Activated CD8-positive, alpha-beta T cell treated with anti-CD3 and anti-CD28 coated beads, Interleukin-2, amount 10 ng/mL, durations not matched to agents 7 days and 5 days (primary cell): ENCODE measurements at places on chromosomes 1 and 21.

DNA sequence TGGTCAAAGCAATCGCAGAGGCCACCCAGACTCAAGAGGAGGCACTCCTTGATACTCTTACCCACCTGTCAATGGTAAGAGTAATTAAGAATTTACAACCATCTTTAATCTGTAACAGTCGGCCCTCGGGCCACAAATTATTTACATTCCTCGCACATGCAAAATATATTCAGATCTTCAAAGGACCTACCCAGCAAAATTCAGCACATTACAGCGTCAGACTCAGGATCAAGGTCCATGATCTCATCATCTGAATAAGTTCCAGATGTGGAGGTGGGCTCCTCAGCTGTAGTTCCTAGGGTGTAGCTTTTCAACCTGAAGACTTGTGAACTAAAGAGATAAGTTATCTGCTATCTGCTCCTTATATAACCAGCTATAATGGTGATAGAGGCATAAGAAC is 17.1 kb upstream of the RNF11 start:
- no peak for DNase-seq

DNA sequence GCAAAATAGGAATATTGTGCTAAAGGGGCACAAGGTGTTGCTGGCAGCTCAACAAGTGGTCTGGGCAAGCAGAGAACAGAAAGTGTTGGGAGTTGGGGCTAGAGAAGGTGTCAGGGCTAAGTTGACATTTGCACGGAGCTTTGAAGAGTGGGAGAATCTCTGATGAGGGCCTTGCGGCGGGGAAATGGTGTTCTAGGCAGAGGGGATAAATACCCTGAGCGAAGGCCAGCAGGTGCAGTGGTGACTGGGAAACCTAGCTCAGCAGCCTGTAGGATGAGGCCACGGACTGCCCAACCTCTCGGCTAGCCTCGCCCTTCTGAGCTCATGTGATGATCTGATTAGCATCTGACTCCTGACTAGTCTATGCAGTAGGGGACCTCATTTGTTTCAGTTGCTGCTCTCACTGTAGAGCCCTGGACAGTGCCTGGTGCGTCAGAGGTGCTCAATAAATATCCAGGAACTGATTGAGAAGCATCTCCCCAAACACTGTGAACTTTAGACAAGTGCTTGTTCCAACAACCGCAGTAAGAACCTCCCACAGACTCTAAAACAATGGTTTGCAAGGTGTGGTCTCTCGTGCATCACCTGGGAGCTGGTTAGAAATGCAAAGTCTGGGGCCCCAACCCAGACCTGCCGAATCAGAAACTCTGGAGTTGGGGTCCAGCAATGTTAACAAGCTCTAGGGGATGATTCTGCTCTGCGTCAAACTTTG is 1.0 kb upstream of the FOXO6 start:
- no peak for DNase-seq

DNA sequence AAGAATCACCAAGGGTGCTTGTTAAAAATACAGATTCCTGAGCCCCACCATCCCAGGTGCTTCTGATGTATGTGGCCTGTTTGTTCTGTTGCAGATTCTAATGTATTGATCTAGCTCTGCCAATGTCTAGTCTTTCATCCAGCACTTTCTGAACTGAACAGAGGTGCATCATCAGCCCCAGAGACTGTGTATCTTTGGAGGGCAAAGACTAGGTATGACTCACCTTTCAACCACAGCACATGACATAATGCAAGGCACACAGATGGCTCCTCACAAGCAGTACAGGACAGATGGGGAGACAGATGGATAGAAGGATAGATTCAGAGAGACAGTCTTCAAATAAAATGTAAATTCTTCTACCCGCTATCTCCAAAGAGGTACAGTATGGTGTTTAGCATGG is 32.3 kb downstream of the CD58 start:
- DNase-seq = peak; percentile 62

GRCh38 chr21:45439901-45440461 is 35.0 kb downstream of the COL18A1 start:
- no peak for DNase-seq

DNA sequence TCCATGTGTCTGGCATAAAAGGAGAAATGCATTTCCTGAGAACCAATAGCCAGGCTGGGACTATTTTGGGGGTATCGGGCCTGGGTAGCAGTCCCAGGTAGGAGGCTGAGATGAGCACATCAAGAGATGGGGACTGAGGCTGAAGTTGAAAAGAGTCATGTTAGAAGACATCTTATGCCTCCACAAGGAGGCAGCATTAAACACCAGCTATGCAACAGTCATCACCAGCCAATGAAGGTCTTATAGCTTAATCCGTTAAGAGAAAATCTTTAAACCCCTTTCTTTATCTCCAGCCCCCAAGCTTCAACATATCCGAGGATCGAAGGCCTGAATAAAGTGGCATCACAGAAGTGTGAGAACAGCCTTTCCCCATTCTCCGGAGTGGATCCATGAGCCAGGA is 640.7 kb upstream of the PTBP2 start:
- DNase-seq = no peak

DNA sequence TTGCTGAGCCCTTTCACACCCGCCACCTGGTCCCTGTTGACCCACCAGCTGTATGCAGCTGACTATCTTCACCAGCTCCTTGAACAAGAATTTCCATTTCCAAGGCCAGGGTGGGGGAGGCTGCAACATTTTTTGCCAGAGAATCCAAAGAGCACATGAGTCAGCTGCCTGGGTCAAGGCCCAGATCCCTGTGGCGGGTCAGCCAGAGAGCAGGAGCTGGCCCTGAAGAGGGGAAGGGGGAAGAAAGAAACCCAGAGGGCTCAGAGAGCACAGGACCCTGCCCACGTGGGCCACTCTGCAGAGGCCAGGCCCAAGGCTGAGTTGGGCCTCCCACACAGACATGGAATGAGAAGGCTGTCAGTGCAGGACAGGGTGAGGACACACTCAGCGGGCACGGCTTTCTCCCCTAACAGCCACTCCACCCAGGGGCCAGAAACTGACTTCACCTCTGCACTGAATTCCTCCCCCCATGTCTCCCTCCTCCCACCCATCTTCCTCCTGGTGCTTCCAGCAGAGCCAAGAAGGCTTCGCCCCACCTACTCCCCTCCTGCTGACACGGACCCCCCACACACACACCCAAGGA is 28.9 kb downstream of the S100A6 start:
- DNase-seq = no peak

DNA sequence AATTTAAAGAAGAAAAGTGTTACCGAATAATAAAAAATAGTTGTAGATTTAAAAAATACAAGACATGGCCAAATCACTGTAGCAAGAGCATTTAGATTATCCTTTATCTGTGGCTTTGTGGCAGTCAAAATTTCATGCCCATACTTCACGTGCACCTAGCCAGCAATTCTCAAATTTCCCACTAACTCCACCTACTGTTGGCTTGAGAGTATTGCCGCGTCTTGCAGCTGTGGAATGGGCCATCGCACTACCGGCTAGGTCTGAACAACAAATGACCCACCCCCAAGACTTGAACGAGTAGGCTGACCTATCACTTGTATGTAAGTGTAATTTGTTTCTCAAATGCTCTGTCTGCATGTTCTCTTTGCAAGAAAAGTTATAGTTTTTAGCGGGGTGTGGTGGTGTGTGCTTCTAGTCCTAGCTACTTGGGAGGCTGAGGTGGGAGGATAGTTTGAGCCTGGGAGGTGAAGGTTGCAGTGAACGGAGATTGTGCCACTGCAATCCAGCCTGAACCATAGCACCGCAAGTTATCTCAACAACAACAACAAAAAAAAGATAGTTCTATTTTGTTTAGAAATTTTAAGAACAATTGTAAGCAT is 4.1 kb downstream of the KRTAP13-4 start:
- peak; percentile 28 for DNase-seq

GRCh38 chr1:207983044-207983635 is 72.2 kb upstream of the CD34 start:
- DNase-seq = no peak

GRCh38 chr1:12179111-12179519 is 12.3 kb downstream of the TNFRSF1B start:
- DNase-seq = peak; percentile 89

GRCh38 chr1:48082271-48082962 is 85.2 kb upstream of the TRABD2B start:
- DNase-seq = no peak

- no peak for DNase-seq
Observed at GRCh38 chr21:28464988-28465387, 527.7 kb downstream of the LTN1 start.

GRCh38 chr1:159892944-159893343 is 7.0 kb downstream of the CFAP45 start:
- peak; percentile 44 for DNase-seq

GRCh38 chr1:19432943-19433718 is 52.2 kb downstream of the CAPZB start:
- DNase-seq = no peak

DNA sequence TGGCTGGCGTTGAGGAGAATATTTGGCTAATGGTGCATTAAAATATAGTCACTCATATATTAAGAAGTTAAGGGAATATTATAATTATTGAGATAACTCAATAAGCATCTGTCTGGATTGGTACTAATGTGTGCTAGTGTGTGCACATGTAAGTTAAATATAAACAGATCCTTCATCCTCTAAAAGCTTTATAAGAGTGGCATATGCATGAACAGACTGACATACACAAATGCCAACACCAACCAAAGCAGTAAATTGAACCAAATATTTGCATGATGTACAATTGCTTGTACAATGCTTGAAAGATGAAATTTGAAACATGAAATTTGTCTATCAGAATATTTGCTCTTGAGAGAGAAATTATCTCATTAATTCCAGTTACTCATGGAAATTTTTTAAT is 344.9 kb downstream of the ADGRL2 start:
- no peak for DNase-seq

GRCh38 chr1:30286988-30287839 is 436.2 kb downstream of the MATN1 start:
- no peak for DNase-seq

GRCh38 chr1:178258536-178258935 is 164.6 kb downstream of the RASAL2 start:
- no peak for DNase-seq

- DNase-seq = no peak
Observed at GRCh38 chr21:45548711-45549491, 6.7 kb upstream of the SLC19A1 start.

DNA sequence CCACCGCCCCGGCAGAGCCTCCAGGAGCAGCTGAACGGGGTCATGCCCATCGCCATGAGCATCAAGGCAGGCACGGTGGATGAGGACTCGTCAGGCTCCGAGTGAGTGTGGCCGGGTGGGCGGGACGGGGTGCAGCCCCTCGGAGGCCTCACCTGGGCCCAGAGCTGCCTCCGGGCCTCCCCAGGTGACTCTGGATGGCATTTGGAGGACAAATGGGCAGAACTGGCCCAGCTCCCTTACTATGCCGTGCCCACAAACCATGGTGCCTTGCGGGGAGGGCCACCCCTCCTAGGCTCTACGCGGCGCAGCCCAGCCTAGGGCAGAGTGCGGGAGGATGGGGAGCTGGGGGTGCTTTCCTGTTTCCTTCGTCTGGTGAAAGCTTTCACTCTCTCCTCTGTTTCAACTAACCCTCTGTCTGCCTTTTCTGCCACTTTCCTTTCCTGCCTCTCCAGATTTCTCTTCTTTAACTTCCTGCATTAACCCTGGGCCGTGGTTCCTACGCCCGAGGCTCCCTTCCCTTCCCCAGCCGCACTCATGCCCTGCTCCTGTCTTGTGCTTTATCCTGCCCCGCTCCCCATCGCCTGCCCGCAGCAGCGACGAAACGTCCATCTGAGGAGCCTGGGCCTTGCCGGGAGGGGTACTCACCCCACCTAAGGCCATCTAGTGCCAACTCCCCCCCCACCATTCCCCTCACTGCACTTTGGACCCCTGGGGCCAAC is 9.2 kb downstream of the PSRC1 start:
- DNase-seq = no peak

GRCh38 chr1:231626535-231626950 is at the start of gene DISC1:
Gene DISC1 (plus strand): TSS chr1:231626790. CDS start chr1:231626868, 78 bp downstream.
- peak; percentile 85 for DNase-seq

DNA sequence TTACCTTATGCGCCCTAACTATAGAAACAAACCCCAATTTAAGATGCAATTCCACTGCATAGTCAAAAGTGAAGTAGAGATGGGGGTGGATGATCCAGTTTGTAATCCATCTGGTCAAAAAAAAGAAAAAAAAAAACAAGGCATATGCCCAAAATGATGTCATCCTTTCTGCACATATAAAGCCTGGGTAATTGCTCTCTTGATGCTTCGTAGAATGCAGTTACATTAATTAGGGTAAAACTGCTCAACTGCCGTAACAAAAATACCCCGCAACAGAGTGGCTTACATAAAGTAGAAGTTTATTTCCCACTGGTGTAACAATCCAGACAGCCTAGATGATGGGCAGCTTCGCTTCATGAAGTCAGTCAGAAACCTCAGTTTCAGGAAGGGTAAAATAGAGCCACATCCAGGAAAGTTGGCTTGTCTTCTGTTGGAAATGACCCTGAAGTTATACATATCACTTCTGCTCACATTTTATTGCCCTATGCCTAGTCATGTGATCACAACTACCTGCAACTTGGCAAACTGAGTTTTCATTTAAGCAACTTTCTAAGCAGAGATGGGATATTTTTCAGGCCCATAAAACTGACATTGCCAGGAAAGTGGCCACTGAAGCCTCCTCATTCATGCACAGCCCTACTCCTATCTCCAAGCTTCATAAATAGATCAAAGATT is 221.7 kb downstream of the C1orf94 start:
- no peak for DNase-seq

DNA sequence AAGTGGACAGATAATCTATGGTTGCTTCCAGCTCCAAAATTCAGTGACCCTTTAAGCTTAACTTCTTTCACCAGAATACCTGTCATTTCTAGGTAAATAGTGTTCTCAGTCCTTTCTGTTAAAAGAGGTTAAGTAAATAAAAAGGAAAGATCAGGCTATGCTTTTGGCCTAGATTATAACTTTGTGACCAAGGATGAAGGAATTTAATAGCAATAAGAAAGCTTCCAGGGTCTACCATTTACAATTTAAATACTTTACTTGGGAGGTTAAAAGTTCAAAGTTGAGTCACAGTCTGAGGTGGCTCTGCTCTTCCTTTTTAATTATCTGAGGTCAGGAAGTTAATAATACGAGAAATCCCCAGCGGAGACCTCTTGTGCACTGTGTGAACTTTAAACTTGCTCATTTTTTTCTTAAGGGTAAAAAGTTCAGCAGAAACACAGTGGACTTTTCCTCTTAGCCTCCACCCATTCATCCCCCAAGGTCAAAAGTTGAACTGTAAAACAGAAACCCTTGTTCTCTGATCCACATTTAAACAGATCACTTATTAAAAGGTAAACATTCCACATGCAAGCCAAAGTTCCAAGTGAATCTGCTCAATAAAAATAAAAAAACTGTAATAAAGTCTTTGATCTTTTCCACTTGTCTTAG is 187.1 kb downstream of the NRIP1 start:
- DNase-seq = no peak

- DNase-seq = no peak
Observed at GRCh38 chr1:109192433-109192832, 21.3 kb upstream of the SARS1 start.

DNA sequence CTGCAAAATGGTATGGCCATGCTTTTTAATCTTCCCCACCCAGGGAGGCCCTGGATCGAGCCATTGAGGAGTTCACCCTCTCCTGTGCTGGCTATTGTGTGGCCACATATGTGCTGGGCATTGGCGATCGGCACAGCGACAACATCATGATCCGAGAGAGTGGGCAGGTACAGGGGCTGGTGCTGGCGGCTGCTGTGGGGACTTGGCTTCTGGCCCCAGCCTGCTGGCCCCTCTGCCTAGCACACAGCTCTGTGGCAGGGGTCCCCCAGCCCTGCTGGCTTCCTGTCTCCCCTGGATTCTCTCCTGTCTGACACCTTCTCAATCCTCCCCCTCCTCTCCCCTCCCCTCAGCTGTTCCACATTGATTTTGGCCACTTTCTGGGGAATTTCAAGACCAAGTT is 72.4 kb downstream of the PIK3CD start:
- no peak for DNase-seq
